ENCODE measurements at places on chromosomes 5 and 9.

GRCh38 chr5:103013933-103014552 is 105.9 kb downstream of the GIN1 start:
- DNase-seq: peak; percentile 30

- DNase-seq: no peak
Measured at GRCh38 chr5:44388321-44389089, 715 bp downstream of the FGF10 start.

- DNase-seq: peak; percentile 19
Measured at GRCh38 chr5:61289241-61289640, 42.8 kb upstream of the ZSWIM6 start.

DNA sequence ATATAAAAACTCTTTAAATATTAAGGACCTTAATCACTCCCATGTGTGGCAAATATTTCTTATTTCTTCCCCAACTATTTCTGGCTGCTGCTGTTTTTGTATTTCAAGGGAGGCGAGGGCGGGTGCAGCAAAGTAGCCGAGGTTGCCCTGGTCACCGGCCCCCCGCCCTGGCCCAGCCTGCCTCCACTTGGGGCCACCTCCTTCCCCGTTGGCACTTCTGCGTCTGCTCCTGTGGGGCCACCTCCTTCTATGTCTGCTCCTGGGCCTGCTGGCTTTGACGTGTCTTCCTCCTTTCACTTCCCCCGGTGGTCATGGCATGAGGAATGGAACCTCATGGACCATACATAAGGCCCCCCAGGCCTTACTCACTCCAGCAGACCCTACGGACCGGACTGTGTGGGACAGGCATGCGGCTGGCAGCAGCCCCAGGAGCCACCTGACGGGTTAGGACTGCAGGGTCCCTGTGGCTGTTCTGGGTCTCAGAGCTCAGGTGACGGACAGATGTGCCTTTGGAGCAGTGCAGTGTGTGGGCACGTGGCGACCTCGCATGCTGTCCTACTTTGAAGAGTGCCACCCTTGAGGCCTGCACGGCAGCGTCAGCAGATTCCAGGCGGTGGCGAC is 5.8 kb upstream of the ENTPD8 start:
- DNase-seq: no peak

GRCh38 chr5:17267106-17267505 is 49.7 kb downstream of the BASP1 start:
- peak; percentile 39 for DNase-seq

- DNase-seq: no peak
Measured at GRCh38 chr5:132428147-132428482, 58.6 kb downstream of the SLC22A5 start.

- DNase-seq: peak; percentile 62
Measured at GRCh38 chr9:109355564-109356297, 34.9 kb upstream of the EPB41L4B start.

GRCh38 chr9:89177944-89178829 is at the start of gene SHC3:
Gene SHC3, minus strand, starts transcription at chr9:89178818. Its CDS starts 358 bp downstream, at chr9:89178460.
- DNase-seq: no peak

All from trophoblast cell (in vitro differentiated cells and primary cell).